ENCODE measurements at places on chromosomes 4 and X.

GRCh38 chr4:686413-687040 is 2.4 kb downstream of the SLC49A3 start:
- no peak for DNase-seq

GRCh38 chr4:181860668-181861067 is 382.5 kb upstream of the TENM3 start:
- DNase-seq: no peak

- DNase-seq: no peak
Measured at GRCh38 chr4:2286904-2287593, 25.1 kb upstream of the MXD4 start.

- no peak for DNase-seq
Measured at GRCh38 chr4:10061650-10062415, 40.5 kb upstream of the SLC2A9 start.

DNA sequence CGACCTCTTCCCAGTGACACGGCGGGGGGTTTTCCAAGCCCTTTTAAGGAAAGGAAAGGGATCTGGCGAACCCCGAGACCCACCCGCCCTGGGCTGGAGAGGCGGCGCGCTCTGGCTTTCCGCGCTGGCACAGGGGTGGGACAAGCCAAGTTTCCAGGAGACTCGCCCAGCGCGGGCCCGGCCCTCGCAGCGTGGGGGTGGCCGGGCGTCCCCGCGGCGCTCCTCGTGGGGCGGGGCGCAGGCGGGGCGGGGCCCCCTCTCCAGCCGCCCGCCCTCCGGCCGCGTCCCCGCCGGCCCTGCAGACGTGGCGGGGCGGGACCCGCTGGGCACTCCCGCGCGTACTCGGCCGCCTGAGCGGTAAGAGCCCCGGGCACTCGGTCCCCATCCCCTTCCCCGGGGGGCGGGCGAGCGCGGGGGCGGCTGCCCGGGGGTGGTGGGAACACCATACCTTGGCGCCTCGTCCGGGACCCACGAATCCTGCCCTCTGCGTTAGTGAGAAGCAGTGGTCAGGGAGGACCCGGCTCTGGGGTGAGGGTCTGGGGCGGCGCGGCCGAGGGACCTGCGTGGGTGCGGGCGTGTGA is at the start of gene FAM114A1:
Gene FAM114A1 (plus strand): TSS at position 329 of the 581 bp plus-strand sequence. CDS start 10,273 bp downstream, outside the sequence.
- no peak for DNase-seq

DNA sequence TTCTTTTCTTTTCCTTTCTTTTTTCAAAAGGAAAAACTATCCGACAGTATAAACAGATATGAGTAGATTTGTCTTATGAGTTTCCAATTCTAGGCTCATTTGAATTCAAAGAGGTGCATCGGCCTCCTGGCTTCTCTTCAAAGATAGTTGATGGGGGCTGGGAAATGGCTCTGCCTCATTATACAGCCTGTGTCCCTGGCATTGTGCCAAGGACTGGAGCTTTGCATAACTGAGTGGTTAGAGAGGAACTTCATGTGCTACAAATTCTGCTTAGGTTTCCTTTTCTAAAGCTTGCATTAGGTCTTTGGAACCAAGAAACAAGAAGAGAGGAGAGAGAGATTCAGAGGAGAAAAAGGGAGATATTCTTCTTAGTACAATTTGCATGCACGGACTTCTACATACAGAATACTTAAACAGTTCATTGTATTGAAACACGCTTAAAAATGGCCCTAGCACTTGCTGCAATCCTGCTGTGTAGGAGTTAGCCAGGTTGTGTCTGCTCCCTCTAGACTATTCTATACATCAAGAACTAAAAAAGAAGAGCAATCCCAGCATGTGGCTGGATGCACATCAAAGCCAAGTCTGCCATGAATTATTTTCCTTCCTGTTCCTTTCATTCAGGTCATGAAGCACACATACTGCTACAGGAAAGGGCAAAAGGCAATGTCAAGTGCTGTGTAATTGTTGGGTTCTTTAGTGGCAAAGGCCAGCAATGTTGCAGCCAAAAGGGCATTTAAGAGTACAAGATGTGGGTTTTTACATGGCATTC is 70.9 kb downstream of the INTS12 start:
- no peak for DNase-seq

- DNase-seq: no peak
Measured at GRCh38 chrX:78748846-78749245, 1.3 kb downstream of the LPAR4 start.

GRCh38 chr4:69727926-69728325 is 32.5 kb downstream of the SULT1B1 start:
- DNase-seq: no peak

- DNase-seq: no peak
Measured at GRCh38 chr4:14659286-14659685, 343.0 kb upstream of the CPEB2 start.

GRCh38 chr4:141352331-141352730 is 131.6 kb downstream of the ZNF330 start:
- DNase-seq: no peak

DNA sequence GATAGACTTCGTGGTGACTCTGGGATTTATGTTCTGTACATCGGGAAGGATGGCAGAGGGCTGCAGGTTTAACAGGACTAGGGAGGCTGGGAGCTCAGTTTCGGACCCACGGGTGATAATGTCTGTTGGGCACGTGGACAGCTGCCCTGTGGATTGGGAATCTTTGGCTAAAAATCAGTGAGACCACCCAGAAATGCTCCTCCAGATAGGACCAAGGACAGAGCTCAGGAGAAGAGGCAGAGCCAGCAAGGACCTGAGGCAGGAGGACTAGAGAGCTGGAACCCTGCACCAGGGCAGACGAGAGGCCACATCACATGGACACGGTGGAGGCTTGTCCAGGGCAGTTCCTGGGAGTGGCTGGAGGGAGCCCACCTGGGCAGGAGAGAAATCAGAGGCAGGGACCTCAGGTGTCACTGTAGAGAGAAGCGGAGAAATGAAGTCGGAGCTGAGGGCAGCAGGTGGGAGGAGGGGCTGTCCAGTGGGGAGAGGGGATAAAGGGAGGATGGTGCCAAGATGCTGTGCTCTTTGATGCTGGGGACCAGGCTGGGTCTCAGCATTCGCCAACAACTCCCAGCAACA is 79.2 kb downstream of the CPZ start:
- no peak for DNase-seq

DNA sequence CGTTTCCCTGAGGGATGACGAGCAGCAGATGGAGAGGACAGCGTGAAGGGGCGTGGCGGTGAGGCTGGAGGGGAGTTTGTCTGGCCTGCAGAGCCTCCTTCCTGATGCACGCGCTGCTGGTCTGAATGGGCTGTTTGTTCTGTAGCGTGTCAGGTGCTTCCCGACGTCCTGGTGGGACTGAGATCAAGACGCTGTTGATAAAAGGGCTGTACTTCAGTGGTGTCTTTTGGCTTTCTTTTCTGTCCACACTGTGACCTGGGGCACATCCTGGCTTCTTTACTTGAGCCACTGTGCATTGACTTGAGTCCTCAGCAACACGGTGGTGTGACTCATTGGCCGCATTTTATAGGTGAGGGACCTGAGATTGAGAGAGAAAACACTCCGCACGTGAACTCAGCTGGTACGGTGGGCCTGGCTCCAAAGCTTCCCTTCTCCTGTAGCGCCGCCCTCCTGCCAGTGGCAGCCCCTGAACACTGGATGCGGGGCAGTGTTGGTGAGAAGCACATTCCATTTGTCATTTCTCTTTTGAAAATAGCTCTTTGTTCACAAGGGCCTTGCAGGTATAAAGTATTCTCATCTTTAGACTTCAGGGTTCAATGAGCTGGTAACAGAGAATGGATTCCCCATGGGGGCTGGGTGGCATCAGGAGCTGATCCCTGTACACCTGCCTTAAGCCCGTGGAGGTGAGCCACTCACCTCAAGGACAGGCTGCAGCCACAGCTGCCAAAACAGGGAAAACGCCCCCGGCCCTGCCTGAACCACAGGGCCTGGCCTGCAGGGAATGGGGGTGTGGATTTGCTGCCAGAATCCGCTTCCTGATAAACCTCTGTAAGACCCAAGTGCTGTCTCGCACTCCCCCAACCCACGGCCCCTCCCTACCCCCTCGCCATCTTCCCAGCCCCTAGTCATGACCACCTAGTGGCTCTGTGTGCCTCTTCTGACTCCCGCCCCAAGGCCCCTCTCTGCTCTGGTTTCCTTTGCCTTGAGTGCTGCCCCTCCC is 29.2 kb downstream of the NSG1 start:
- no peak for DNase-seq

DNA sequence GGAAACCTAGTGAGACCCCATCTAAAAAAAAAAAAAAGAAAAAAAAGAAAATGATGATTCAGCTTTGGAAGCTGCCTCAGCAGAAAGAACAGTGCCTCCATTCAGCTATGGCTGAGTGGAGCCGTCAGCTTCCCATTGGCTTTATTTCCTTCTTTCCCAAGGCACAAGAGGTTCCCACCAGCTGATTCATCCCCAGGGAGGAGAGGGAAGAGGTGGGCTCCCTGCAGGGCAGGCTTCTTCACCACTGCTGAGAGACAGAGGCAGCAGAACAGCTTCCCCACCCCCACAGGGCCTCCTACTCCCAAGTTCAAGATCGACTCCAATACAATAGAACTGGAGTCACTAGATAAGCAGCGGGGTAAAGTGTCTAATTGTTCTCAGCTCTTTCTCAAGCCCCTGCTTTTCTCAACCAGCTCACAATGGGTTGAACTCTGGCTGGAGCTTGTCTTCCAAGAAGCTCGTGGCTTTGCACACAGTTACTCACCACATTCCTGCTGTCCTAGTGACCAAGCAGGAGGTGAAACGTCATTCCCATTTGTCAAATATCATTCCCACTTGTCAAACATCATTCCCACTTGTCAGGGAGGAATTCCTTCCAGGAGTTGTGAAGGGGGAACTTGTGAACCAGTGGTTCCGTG is 47.8 kb downstream of the FHDC1 start:
- DNase-seq: no peak

DNA sequence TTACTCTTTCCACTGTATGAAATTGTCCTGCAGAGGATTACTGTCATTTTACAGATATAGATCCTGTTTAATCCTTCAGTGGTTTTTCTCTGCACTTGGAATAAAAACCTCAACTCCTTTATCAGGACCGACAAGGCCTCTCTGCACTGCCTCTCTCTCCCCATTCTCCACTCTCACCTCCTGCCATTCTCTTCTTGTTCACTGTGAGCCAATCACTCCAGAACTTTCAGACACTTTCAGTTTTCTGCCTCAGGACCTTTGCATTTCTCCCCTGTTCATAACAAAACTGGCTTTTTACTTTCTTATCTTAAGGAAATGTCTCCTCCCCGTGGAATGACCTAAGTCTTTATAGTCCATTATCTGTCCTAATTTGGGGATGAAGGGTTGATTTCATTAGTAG is 137.3 kb downstream of the ELOVL6 start:
- DNase-seq: no peak

- no peak for DNase-seq
Measured at GRCh38 chr4:138542191-138542776, 300.1 kb upstream of the SLC7A11 start.

- no peak for DNase-seq
Measured at GRCh38 chr4:182263562-182263961, 20.4 kb downstream of the TENM3 start.

DNA sequence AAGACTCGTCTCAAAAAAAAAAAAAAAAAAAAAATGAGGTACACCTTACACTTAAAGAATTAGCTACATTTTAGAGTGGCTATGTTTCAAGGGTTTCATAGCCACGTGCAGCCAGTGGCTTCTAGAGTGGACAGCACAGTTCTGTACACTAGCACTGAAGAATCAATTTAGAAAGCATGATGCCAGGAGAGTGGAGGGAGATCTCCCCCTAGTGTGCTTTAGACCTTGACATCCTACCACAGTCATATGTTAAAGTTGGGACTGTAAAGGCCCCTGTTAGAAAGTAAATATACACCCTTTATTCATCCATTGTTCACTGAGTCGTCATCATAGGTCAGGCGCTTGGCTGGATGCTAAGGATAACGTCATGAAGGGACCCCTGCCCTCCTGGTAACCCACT is 179.4 kb downstream of the QDPR start:
- DNase-seq: no peak

DNA sequence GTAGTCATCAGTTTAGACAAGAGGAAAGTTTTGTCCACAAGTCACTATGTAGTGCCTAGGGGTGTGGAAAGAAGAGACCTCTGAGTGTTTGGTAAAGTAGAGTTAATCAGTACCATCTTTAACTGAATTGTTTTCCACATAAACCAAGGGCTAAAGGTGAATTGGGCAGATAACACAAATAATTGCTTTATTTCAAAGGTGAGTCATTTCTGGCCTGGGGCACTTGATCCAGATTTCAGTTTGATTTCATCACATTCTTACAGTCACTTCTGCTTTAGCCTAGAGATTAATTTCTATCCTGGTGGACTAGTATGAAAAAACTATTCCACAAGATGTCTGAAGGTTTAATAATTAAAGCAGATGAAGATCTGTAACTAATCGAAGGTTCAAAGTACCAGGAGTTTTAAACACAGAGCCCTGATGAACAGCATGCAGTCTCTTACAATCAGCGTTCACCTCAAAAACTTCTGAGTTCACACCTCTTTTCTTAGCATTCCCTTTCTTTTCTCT is 74.5 kb upstream of the BOD1L1 start:
- no peak for DNase-seq

DNA sequence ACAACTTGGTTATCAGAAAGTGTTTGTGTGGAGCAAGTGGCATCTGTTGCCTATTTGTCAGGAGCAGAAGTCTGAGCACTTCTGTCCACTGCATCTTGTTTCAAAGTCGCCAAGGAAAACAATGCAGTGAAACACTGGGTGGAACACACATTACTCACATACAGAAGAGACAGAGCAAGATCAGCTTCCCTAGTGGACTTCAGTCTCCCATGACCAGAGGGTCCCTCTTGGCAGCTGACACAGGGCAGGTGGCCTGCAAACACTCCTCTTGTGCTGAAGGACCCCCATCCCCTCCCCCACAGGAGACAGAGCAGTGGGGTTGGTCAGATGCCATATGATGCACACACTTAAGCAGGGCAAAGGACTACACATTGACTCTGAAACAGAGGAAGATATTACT is 3.6 kb upstream of the BBS12 start:
- DNase-seq: no peak

DNA sequence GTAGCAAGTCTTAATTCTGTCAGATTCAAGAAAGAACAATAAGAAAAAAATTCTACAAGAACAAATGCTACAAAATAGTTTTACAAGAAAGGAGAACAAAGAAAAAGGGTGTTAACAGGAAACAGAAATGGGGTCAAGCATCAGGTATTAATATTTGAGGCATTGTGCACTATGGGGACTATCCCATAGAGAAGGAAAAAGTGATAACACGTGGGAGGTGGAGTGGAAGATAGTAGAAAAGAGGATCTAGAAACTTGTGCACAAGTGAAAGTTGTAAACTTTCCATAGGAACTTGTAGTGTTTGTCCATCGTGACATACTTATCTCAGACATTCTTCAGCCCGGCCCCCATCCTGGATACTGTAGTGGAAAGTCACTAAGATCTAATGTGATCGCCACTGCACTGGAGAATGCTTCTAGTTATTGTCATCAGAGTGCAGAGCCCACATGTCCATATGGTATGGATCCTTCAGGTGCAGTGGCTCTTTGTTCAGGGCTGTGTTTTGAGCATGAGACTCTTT is 15.4 kb upstream of the NFXL1 start:
- no peak for DNase-seq
